ENCODE measurements at places on chromosomes 5 and 9. TPM values are rescaled to one million over a fixed set of nuclear protein-coding genes. Genes with fewer than 3 reads are reported as not detected.

DNA sequence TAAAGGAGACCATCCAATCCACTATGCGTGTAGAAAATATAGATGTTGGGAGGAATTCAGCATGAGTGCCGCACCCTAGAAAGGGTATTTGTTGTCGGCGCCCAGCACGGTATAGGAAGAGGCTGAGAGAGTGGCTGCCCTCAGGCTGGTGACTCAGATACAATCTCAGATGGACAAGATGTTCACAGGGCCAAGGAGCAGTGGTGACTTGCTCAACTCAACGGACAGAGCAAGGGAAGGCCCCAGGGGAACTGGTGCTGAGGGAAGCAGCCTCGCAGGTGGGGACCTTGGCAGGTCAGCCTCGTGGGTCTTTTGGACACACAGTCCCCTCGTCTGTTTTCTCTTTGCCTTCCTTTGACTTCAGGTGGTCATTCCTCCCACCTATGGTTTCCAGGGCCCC lies 28.0 kb upstream of the IRX2 start:
- H3K4me3 ChIP-seq: no peak overlapping the region
- no peak overlapping the region for H3K27ac ChIP-seq
- H3K27me3 ChIP-seq: no peaks in the 10 kb centered on the region
- no peak for DNase-seq

DNA sequence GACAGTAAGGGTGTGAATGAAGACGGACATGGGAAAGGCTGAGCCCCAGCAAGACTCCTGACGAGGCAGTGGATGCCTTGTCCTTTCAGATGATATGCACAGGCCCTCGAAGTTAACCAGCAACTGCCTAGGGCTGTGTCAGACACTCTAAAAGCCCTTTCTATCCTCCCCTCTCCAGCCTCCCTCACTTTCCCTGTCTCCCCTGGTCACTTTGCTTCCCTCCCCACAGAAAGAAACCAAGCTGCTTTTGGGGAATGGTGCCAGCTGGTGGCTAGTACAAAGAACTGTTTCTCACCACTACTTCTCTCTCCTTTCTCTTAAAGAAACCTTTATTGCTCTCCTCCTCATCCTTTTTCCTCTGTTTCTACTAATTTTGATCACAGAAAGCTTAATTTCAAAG lies 21.4 kb downstream of the LHFPL2 start:
- no peak for DNase-seq
- no peak overlapping the region for H3K4me3 ChIP-seq
- peaks cover 46% of the 10 kb centered on the region for H3K4me1 ChIP-seq
- H3K27ac ChIP-seq: no peak overlapping the region

DNA sequence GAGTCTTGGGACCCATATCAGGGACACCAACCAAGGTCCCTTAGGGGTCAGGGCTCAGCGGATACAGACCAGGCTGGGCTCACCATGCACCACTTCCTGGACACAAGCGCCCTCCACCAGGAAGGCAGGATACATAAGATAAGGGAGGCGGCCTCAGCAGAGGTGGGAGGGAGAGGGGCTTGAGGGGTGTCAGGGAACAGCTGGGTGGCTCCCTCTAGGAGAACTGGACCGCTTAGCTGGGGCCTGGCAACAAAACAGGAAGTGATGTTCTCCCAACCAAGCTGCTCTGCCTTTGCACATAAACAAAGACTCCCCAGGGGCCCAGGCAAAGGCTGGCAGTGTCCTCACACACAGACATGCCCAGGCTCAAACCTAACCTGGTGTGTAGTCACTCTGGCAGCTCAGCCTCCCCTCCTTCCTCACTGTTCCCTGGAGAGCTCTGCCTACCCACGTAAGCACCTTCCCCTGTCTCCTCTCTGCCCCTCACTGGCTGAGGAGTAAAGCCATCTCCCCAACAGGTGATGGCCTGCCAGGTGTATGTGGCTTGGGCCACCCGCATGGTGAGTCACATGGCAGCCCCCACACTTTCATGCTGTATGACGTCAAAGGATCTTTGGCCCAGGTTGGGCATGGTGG lies 5.8 kb upstream of the BICD2 start:
- no peaks in the 10 kb centered on the region for H3K36me3 ChIP-seq
- H3K4me3 ChIP-seq: peak overlapping the region; percentile 17

- no peak overlapping the region for H3K4me3 ChIP-seq
- no peak overlapping the region for H3K27ac ChIP-seq
- H3K27me3 ChIP-seq: no peaks in the 10 kb centered on the region
- no peaks in the 10 kb centered on the region for H3K36me3 ChIP-seq
Measured at GRCh38 chr5:44532981-44533380, 143.8 kb upstream of the FGF10 start.

DNA sequence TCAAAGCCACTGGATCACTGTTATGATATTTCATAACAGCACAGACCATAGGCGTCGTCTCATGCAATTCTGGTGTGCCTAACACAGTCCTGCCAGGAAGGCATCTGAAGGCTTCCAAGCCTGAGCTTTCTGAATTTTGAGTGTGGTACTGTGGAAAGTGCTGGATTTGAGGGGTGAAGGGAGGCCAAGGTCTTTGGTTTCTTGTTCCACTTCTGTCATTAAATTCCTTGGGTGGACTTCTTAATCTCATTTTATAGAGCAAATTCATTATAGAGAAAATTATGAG lies 441.3 kb upstream of the PIK3R1 start:
- H3K27ac ChIP-seq: peak overlapping the region; percentile 92
- no peak overlapping the region for H3K4me3 ChIP-seq
- H3K4me1 ChIP-seq: peaks cover 65% of the 10 kb centered on the region
- H3K36me3 ChIP-seq: no peaks in the 10 kb centered on the region

- H3K4me1 ChIP-seq: peaks cover 21% of the 10 kb centered on the region
- H3K4me3 ChIP-seq: no peak overlapping the region
- H3K27me3 ChIP-seq: peaks cover 6% of the 10 kb centered on the region
- H3K27ac ChIP-seq: no peak overlapping the region
Measured at GRCh38 chr5:142724821-142725220, 38.9 kb upstream of the FGF1 start.

DNA sequence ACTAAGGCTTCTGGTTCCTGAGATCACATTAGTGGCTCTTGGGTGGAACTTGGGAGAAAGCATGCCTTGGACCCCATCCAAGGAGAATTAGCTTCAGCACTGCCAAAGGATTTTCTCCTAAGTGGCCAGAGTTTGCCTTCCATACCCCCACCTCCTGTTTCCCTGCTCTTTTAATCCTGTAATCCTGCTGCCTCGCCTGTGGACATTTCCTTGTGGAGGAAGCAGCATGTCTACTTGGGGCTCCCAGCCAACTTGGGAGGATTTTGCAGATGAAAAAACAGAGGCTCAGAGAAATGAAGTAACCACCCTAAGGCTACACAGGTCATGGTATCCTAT lies 1.6 kb downstream of the ARSI start:
- no peaks in the 10 kb centered on the region for H3K27me3 ChIP-seq
- no peak for DNase-seq
- no peak overlapping the region for H3K27ac ChIP-seq
- H3K36me3 ChIP-seq: no peaks in the 10 kb centered on the region
- H3K4me1 ChIP-seq: peaks cover 65% of the 10 kb centered on the region

DNA sequence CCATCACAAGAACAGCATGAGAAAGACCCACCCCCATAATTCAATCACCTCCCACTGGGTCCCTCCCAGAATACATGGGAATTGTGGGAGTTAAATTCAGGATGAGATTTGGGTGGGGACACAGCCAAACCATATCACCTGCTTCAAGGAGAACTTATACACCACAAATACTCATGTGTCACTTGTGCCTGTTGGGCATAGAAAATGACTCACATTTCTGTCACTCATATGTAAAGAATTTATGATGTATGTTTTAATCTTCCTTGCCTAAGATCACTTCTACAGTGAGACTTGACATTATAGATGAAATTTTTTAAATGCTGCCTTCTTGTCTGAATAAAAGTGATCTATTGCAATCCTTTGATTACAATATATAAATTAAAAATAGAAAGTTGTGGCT lies 23.0 kb upstream of the PRDM6 start:
- no peaks in the 10 kb centered on the region for H3K27me3 ChIP-seq
- H3K27ac ChIP-seq: no peak overlapping the region
- no peaks in the 10 kb centered on the region for H3K4me1 ChIP-seq
- H3K4me3 ChIP-seq: no peak overlapping the region

- no peaks in the 10 kb centered on the region for H3K4me1 ChIP-seq
- no peak overlapping the region for H3K4me3 ChIP-seq
- no peak overlapping the region for H3K27ac ChIP-seq
- no peak for DNase-seq
Measured at GRCh38 chr5:98321361-98321760, 452.1 kb upstream of the RGMB start.

DNA sequence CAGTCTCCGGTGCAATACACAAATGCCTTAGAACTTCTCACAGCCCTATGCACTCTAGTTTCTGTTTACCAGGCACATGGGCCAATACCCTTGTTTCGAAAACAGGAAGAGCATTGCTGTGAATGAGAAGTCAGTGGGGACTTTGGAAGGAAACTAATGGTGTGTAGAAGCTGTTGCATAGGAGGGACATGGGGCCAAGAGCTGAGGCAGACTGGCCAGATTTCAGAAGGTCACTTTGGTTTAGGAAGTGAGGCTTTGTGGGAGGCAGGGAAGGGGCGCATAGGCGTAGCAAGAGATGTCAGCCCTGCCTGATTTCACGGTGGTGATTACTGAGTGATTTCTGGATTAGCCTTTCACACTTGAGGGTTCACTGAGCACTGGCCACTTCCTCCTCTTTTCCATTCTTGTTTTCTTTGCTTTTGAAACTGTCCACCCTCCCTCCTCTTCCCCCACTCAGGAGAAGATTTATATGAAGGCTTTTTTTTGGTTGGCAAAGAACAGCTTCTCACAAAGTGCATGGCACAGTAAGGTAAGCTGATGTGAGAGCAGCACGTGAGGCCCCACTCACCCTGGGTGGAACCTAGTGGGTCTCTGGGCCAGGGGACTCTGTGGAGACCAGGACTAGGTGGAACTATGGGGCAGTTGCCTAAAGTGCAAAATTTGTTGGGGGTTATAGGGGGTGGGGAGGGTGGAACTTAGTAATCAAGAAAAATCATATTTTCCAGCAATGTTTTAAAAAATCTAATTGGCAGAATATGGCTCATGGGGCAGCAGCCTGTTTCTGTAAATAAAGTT lies 6.1 kb upstream of the TMEM252 start:
- no peaks in the 10 kb centered on the region for H3K27me3 ChIP-seq
- peak; percentile 18 for DNase-seq
- no peaks in the 10 kb centered on the region for H3K36me3 ChIP-seq
- no peak overlapping the region for H3K27ac ChIP-seq
- peak overlapping the region; percentile 5 for H3K4me3 ChIP-seq
- peaks cover 9% of the 10 kb centered on the region for H3K4me1 ChIP-seq

- H3K27me3 ChIP-seq: no peaks in the 10 kb centered on the region
- no peak overlapping the region for H3K4me3 ChIP-seq
- DNase-seq: peak; percentile 61
- peaks cover 25% of the 10 kb centered on the region for H3K4me1 ChIP-seq
Measured at GRCh38 chr9:86246752-86247161, 12.7 kb downstream of the C9orf153 start.

DNA sequence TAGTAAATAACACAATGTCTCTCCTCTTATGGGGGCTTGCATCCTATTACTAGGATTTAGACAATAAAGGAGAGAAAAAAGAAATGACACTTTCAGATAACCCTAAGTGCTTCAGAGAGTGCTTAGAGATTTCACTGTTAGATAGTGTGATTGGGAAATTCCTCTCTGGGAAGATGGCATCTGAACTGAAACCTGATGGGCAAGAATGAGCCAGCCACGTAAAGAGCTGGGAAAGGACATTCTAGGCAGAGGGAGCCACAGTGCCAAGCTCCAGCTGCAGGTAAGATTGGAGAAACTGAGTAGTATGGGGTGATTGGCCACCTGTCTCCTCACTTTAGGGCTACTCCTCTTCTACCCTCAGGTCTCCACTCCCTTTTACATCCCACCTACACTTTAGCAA lies 14.5 kb downstream of the CDO1 start:
- no peaks in the 10 kb centered on the region for H3K36me3 ChIP-seq
- H3K4me3 ChIP-seq: no peak overlapping the region
- no peak for DNase-seq
- peaks cover 32% of the 10 kb centered on the region for H3K4me1 ChIP-seq

- H3K4me1 ChIP-seq: no peaks in the 10 kb centered on the region
- no peak for DNase-seq
- H3K27ac ChIP-seq: no peak overlapping the region
- no peaks in the 10 kb centered on the region for H3K27me3 ChIP-seq
- H3K4me3 ChIP-seq: no peak overlapping the region
Measured at GRCh38 chr5:168471785-168472184, 14.5 kb upstream of the RARS1 start.

DNA sequence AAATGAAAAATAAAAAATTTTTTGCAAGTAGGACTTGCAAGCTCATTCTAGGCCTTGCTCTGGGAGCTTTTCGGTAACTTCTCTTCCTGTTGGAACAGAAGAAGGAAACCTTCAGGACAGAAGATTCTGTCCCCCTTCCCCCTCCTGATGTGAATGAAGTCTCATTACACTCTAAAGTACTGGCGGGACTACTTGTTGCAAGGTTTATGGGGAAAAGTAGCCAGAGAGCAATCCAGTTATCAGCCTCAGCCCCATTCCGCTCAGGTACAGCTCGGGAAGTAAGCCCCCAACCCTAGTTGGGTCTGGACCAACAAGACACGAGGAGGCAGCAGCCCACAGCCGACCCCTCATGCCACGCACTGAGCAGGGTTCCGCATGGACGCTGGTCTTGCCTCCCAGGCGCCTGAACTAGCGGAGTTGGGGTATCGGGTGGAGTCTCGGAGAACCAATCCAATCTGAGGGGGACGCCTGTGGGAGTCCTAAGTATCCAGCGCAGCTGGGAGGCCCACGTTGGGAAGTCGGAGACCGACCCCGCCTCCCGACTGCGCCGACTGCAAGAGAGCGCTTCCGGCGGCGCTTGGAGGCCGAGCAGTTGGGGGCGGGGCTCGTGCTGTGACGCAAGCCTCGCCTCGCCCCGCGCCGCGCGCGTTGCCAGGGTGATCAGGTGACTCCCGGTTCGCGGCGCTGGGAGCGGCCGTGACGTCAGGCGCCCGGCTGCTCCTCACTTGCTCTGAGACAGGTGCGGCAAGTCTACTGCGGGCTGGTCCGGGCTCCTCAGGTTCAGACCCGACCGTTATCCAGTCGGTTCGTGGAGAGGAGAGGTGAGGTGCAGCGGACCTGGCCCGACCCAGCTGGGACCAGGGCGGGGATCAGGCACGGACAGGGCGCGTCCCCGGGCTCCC lies at the start of gene CYSTM1:
Gene CYSTM1, plus strand, starts transcription at position 724 of the 902 bp plus-strand sequence. CDS start 19,278 bp downstream, outside the sequence.
- peaks cover 61% of the 10 kb centered on the region for H3K4me1 ChIP-seq
- H3K27me3 ChIP-seq: no peaks in the 10 kb centered on the region
- H3K27ac ChIP-seq: peak within 1 kb of the TSS; percentile 89
- H3K4me3 ChIP-seq: peak within 1 kb of the TSS; percentile 96
- no peaks in the 10 kb centered on the region for H3K36me3 ChIP-seq

DNA sequence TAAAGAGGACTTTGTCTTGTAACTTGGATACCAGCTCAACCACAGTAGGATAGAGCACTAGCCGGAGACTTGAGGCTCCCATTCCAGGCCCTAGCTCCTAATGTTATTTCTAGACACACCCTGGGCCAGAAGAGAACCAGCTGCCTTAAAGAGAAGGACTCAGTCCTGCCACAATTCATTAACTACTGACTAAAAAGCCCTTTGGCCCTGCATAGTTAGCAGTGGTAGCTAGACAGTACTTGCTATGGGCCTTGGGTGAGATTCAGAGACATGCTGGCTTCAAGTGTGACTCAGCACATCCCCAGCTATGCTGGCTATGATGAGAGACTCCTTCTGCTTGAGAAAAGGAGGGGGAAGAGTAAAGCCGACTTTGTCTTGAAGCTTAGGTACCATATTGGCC lies 47.3 kb downstream of the TMEM167A start:
- H3K27ac ChIP-seq: no peak overlapping the region
- no peaks in the 10 kb centered on the region for H3K4me1 ChIP-seq
- H3K36me3 ChIP-seq: no peaks in the 10 kb centered on the region
- H3K4me3 ChIP-seq: no peak overlapping the region
- H3K27me3 ChIP-seq: peaks cover 5% of the 10 kb centered on the region

Gene ADAMTSL2
- total RNA-seq: 1.0 TPM

Gene MYOT
- not detected for total RNA-seq

Gene LARP1
- total RNA-seq: 61.4 TPM

Gene PGM5
- not detected for total RNA-seq

Gene CORO2A
- total RNA-seq: 19.8 TPM

Gene OLFM1
- total RNA-seq: not detected

Gene ANXA6
- 154 TPM for total RNA-seq
